ENCODE measurements at places on chromosomes 1 and 21.

DNA sequence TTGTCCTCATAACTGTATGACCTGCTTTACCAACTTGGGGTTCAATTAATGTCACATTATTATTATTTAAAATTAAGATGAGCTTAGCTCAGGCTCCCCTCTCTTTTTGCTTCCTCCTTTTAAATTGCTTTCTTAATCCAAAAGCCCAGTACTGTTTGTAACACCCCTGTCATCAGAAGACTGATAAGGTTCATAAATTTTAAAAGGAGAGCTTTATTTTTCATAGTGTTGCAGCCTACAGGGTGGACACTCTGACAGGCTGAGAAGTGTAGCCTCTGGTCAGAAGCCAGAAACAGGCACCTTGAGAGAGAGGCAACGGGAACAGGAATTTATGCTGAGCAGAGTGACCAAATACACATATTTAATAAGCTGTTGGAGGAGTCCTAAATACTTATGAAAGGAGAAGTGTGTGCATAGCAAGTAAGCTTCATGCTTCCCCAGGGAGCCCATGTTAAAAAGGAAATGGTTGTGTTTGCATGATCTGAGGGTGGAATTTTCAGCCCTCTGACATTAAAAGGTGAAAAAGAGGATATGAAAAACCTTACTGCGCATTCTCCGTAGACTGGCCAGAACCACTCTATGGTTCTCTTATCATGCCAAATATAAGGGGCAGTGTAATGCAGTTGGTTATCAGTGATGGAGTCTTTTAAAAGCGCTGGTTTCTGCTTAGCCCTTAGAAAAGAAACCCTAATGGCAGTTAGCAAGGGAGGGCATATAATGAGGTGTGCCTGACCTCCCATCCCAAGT is 30.5 kb upstream of the FGGY start:
- DNase-seq: no peak

- no peak for DNase-seq
Measured at GRCh38 chr1:161137881-161138280, 5.4 kb upstream of the DEDD start.

DNA sequence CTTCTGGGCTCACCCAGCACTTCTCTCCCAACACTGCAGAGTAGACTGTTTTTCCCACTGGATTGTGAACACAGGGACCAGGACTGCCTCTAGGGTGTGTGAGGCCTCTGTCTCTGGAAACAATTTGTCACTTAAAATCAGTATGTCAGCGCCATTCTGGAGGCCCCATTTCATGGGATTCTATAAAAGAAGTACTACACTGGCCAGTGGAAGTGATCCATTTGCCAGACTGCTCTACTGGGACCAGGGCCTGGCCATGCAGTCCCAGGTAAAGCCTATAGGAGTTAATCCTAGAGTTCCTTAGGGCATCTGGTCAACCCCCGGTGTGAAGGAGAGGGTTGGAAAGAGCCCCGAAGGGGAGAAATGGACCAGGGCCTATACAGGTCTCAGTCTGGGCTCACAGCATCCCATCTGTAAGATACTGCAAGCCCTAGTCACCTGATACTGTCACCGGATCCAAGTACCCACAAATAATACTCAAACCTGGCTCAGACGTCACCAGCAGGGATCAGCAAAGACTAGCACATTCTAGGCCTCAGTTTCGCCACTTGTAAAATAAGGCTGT is 245.0 kb downstream of the FOXD2 start:
- no peak for DNase-seq

DNA sequence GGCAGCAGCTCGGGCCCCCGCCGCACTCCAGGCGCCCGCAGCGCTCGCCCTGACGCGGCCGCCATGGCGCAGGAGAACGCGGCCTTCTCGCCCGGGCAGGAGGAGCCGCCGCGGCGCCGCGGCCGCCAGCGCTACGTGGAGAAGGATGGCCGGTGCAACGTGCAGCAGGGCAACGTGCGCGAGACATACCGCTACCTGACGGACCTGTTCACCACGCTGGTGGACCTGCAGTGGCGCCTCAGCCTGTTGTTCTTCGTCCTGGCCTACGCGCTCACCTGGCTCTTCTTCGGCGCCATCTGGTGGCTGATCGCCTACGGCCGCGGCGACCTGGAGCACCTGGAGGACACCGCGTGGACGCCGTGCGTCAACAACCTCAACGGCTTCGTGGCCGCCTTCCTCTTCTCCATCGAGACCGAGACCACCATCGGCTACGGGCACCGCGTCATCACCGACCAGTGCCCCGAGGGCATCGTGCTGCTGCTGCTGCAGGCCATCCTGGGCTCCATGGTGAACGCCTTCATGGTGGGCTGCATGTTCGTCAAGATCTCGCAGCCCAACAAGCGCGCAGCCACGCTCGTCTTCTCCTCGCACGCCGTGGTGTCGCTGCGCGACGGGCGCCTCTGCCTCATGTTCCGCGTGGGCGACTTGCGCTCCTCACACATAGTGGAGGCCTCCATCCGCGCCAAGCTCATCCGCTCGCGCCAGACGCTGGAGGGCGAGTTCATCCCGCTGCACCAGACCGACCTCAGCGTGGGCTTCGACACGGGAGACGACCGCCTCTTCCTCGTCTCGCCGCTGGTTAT is 2.8 kb downstream of the KCNJ9 start:
- peak; percentile 47 for DNase-seq

DNA sequence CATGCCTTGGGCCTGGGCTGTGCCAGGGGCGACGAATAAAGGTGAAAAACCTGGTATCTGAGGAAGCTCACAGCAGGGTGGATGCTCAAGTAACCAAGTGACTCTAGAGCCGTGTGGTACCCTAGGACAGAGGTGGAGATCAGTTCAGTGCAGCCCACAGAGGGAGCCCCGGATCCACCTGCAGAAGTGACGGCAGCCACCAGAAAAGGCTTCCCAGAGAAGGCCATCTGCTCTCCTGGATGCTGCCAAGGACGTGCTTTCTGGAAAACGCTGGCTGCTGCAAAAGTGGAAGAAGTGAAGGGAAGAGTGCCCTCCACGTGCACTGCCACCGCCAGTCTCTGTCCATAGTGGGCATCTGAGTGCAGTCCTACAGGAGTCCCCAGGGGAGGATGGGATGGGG is 27.7 kb downstream of the TMCO4 start:
- no peak for DNase-seq

- no peak for DNase-seq
Measured at GRCh38 chr1:29312469-29313461, 76.4 kb downstream of the PTPRU start.

DNA sequence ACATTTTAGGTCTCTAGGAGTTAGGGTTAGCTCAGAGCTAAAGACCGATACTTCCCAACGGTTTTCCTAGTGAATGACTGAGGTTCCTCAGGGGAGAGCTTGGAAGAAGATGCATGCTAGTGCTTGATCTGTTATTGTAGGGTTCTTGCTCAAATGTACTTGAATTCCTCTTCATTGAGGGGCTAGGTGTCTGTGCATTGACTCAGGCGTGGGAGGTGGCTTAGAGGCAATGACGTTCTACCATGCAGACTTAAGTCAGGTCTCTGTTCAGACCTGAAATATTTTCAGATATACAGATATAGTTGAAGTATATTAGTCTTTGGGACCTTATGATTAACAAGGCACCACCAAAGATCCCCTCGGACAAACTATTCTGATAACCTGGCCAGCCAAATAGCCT is 23.5 kb downstream of the S100A10 start:
- no peak for DNase-seq

- DNase-seq: no peak
Measured at GRCh38 chr1:107100331-107100984, 40.4 kb upstream of the NTNG1 start.

DNA sequence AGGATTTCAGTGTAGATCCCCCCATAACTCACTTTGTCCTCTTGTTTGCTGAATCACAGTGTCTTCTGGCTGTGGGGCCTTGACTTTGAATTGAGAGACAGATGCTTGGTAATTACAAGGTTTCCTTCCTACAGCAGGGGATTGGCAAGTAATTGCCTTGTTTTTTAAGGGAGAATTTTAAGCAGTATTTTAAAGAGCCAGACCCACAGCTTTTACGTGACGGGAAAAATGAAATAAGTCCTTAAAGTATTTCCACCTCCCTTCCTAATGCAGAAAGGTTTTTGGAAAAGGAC is 41.0 kb downstream of the PGBD5 start:
- no peak for DNase-seq

GRCh38 chr1:18299441-18300338 is 181.0 kb upstream of the KLHDC7A start:
- no peak for DNase-seq

- no peak for DNase-seq
Measured at GRCh38 chr1:20318971-20319370, 28.3 kb downstream of the VWA5B1 start.

- no peak for DNase-seq
Measured at GRCh38 chr1:154620751-154621150, 12.8 kb upstream of the ADAR start.

DNA sequence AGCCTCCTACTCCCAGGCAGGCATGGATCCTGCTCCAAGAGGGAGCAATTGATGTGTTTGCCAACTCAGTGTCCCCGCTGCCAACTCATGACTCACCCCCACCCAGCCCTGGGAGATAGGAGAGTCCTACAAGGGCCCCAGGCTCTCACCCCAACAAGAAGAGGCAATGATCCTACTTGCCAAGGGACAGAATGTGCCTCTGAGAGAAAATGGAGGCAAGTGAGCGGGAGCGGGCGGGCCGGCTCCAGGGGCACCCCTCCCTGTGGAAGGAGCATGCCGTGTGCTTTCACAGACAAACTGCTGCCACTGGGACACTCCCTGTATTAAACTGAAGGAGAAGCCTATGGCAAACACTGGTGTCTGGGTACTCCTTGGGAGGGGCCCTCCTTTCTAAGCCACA is 16.7 kb downstream of the PKP1 start:
- DNase-seq: no peak

DNA sequence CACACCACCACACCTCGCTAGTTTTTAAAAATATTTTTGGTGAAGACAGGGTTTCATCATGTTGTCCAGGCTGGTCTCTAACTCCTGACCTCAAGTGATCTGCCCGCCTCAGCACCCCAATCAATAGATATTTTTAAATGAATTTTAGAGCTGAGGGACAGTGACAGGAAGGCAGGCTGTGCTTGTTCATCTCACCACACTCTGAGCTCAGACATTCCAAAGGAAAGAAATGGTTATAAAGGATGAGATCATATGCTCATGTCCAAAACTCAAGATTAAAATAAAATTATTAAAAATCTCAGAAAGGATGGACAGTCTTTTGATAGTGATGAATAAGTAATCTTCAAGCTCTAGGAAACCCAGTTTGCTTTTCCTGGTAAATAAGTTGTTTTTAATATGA is 40.9 kb downstream of the L1TD1 start:
- DNase-seq: no peak

DNA sequence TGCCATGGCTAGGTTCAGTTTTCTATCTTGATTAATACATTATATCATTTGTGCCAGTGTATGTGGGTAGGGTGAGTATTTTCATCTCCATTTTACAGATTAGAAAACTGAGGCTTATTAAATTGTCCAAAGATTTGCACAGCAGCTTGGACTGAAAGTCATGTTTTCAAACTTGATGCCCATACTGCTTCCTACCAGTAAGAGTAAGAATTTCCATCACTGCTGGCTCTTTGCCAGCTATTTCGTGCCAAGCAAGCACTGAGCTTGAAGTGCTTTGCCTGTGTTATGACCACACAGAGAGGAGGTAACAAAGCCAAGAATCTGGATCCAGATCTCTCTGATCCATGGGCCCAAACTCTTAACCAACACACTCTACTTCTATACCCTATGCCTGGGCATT is 295.0 kb downstream of the VAV3 start:
- no peak for DNase-seq

- DNase-seq: no peak
Measured at GRCh38 chr1:45622524-45623394, 1.1 kb downstream of the CCDC17 start.

- no peak for DNase-seq
Measured at GRCh38 chr1:11057477-11057876, 2.3 kb downstream of the SRM start.

DNA sequence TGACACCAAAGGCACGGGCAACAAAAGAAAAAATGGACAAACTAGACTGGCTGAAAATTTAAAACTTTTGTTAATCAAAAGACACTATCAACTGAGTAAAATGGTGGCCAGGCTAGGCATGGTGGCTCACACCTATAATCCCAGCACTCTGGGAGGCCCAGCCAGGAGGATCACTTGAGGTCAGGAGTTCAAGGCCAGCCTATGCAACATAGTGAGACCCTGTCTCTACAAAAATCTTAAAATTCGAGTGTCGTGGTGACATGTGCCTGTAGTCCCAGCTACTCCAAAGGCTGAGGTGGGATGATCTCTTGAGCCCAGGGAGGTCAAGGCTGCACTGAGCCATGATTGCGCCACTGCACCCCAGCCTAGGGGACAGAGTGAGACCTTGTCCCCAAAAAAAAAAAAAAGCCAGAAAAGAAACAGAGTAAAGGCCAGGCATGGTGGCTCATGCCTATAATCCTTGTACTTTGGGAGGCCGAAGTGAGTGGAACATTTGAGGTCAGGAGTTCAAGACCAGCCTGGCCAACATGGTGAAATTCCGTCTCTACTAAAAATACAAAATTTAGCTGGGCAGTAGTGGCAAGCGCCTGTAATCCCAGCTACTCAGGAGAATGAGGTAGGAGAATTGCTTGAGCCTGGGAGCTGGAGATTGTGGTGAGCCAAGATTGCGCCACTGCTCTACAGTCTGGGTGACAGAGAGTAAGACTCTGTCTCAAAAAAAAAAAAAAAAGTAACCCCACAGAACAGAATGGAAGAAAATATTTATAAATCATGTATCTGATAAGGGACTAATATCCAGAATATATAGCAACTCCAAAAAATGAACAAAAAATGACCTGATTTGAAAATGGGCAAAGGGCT is 8.0 kb downstream of the TUT4 start:
- no peak for DNase-seq

DNA sequence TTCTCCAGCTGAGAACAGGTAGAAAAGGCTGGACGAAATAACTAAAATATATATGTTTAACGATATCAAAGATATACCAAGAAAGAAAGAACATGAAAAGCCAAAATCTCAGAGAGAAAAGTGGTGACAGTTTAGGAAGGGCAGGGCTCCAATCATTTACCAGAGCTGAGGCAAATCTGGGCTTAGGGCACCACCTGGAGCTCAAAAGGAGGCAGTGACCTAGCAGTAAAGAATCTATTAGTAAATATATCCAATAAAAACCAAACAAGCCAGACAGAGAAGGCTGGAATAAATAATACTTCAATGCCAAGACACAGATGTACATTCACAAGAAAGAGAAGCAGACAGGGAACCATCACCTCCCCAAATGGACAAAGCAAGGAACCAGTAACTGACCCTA is 43.5 kb downstream of the CHIA start:
- peak; percentile 28 for DNase-seq

DNA sequence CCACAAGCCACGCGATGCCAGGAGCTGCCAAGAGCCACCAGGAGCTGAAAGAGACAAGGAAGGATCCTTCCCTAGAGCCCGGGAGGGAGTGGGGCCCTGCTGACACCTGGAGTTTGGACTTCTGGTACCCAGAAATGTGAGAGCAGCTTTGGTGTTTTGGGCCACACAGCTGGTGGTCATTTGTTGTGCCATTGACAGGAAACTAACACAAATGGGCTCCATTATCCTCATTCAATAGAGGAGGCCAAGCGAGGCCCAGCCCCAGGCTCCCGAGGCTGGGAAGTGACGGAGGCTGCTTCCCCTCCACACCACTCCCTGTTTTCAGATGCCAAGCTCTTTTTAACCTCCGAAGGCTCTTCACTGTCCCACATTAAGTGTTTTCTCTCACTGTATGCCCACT is 25.5 kb downstream of the DHRS3 start:
- no peak for DNase-seq

GRCh38 chr21:42929969-42930368 is 4.5 kb upstream of the ERVH48-1 start:
- DNase-seq: no peak

- DNase-seq: no peak
Measured at GRCh38 chr1:16440131-16440469, 424 bp upstream of the NECAP2 start.
